ENCODE measurements at places on chromosomes 7 and 10.

GRCh38 chr7:106464651-106465050 lies 179.9 kb upstream of the NAMPT start:
- no peak for DNase-seq
- no peak overlapping the region for H3K4me3 ChIP-seq
- peaks cover 3% of the 10 kb centered on the region for H3K4me1 ChIP-seq
- no peaks in the 10 kb centered on the region for H3K36me3 ChIP-seq

DNA sequence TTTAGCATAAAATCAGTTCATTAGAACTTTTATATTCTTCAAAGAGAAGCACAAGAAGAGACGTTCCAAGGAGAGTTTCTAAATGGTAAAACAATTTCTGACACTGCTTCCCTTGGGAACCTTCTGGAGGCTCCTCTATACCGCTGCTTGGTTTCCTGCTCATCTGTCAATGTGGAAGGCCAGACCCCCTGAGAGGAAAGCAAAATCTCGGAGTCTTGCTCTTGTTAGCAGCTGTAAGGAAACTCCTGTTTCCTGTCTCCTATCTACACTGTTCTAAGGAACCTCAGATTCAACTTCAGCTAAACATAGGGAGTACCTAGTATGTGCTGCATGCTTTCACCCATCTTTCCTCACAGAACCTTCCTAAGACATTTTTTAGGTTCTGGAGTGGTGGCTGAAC lies 322.2 kb downstream of the BMPER start:
- no peaks in the 10 kb centered on the region for H3K27me3 ChIP-seq
- no peak overlapping the region for H3K4me3 ChIP-seq
- DNase-seq: no peak
- H3K27ac ChIP-seq: no peak overlapping the region
- H3K4me1 ChIP-seq: no peaks in the 10 kb centered on the region
- H3K36me3 ChIP-seq: no peaks in the 10 kb centered on the region

DNA sequence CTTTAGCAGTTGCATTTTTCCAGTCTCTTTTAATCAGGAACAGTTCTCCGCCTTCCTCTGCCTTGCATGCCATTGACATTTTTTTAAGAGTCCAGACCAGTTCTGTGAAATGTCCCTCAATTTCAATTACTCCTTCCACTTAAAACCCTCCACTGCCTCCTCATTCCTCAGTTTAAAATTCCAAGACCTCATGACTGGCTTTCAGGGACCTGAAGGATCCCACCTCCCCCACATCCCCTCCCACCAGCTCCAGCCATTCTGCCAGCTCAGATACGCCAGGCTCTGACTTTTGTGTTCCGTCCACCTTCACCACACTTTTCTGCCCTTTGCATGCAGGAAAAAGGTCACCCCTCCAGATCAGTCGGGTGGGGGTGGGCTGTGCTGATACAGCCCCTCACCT lies 8.7 kb downstream of the TNRC18 start:
- no peak overlapping the region for H3K27ac ChIP-seq
- no peaks in the 10 kb centered on the region for H3K36me3 ChIP-seq
- peaks cover 18% of the 10 kb centered on the region for H3K4me1 ChIP-seq
- DNase-seq: no peak

DNA sequence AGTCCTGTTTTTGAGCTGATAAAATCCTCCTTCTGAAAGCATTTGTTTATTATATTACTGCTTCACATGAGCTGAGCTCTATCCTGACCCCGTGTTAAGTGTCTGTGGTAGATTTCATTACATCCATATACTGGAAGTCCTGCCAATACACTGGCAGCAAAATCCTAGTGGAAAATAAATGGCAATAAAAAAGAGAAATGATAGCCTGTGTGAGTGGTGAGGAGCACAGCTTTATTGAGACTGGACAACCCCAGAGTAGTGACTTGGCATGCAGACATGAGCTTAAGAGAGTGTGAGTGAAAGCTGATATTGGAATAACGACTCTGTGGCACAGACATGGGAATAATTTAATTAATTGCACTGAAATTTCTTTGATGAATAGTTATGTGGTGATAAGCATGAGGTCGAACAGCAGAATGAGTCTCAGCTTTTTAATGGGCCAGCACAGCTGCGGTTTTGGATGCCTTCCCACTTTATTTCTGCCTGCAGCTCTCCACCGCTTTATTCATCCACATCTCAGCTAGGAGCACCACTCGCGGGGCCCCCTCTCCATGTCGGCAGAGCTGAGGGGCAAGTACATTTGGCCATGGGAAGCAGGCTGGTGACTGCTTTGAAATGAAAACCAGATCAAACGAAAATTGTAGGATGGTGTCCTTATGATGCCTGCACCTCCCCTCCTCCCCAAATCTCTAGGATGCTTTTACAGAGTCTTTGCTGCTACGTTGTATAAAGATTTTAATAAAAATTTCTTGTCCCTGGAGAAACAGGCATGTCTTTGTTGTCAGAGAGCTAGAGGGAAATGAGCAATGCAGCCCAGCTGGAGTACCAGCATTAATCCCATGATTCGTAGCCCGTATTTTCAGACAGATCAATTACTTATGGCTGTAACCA lies 494.3 kb downstream of the AUTS2 start:
- no peak overlapping the region for H3K4me3 ChIP-seq
- H3K4me1 ChIP-seq: no peaks in the 10 kb centered on the region
- no peak overlapping the region for H3K27ac ChIP-seq
- no peaks in the 10 kb centered on the region for H3K36me3 ChIP-seq

GRCh38 chr7:141928845-141929195 lies 12.6 kb downstream of the OR9A4 start:
- DNase-seq: no peak
- H3K36me3 ChIP-seq: no peaks in the 10 kb centered on the region
- H3K4me3 ChIP-seq: no peak overlapping the region
- no peak overlapping the region for H3K27ac ChIP-seq
- peaks cover 28% of the 10 kb centered on the region for H3K27me3 ChIP-seq

GRCh38 chr10:16832351-16833080 lies 15.3 kb upstream of the RSU1 start:
- no peak overlapping the region for H3K27ac ChIP-seq
- no peaks in the 10 kb centered on the region for H3K27me3 ChIP-seq
- DNase-seq: no peak
- peaks cover 3% of the 10 kb centered on the region for H3K36me3 ChIP-seq
- no peak overlapping the region for H3K4me3 ChIP-seq
- peaks cover 2% of the 10 kb centered on the region for H3K4me1 ChIP-seq

DNA sequence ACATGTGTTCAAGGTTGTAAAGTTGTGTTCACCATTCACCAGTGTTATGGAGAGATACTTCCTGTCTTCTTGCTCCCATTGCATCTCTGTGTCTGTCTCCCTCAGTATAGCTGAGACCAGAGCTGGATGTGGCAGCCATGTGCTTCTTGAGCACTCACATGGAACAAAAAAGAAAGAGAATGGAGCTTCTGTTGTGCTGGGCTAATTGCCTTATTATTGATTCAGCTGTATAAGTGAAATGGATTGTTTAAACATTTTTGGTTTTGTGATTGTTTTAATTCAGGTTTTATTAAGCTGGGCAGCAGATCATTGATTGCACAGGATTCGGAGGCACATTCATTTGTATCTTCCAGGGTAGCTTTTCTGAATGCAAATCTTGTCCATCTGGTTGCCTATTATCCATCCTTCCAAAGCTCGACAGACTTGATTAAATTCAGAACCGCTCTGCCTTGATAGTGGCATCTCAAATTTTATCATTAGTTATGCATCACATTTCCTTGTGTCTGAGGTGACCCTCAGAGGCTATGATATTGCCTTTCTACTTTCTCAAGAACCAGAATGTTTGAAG lies 119.9 kb downstream of the CCNY start:
- H3K27ac ChIP-seq: no peak overlapping the region
- peaks cover 9% of the 10 kb centered on the region for H3K36me3 ChIP-seq
- H3K4me1 ChIP-seq: peaks cover 86% of the 10 kb centered on the region
- no peak overlapping the region for H3K4me3 ChIP-seq

GRCh38 chr7:107130487-107131220 lies 38.1 kb upstream of the HBP1 start:
- H3K27ac ChIP-seq: no peak overlapping the region
- H3K4me1 ChIP-seq: peaks cover 17% of the 10 kb centered on the region
- no peak overlapping the region for H3K4me3 ChIP-seq

DNA sequence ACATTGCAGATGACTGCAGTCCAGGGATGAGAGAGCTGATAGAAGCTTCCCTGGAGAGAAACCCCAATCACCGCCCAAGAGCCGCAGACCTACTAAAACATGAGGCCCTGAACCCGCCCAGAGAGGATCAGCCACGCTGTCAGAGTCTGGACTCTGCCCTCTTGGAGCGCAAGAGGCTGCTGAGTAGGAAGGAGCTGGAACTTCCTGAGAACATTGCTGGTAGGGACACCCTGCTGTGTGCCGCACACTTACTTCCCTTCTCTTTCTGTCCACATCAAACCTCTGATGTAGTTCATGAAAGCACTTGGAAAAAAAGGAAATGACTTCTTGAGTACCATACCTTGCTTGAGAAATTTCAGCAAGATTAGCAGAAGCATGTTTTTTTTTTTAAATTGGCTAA lies 25.3 kb downstream of the MAP3K8 start:
- H3K36me3 ChIP-seq: peaks cover 2% of the 10 kb centered on the region
- DNase-seq: no peak
- no peaks in the 10 kb centered on the region for H3K27me3 ChIP-seq

DNA sequence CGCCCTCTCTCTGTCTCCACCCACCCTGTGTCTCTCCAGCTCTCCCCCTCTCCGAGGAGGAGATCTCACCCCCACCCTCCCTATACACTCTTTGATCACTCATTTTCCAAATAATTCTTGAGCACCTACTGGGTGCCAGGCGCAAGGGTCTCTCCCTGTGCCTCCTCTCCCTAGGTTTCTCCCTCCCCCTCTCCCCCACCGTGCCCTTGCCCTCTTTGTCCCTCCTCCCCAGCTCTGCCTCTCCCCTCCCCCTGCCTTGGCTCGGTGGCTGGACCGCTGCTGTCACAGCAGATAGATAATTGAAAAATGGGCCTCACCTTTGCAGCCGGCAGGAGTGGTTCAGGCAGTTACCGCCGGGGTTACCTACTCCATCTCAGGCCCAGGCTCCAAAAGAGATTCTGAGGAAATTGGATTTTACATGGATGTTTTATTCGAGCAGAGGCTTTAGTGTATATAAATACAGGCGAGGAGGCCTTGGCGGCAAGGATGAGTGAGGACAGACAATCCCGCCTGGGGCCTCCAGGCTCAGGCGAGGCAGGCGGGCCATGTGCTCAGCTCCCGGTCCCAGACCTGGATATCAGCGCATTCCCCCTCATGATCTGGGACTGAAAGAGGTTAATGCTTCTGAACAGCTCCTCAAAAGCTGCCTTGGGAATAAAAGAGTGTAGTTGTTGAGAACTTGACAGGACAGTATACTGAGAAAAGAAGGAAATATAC lies 60.8 kb upstream of the BTRC start:
- peak overlapping the region; percentile 80 for H3K4me3 ChIP-seq
- no peak for DNase-seq
- H3K4me1 ChIP-seq: peaks cover 8% of the 10 kb centered on the region
- no peak overlapping the region for H3K27ac ChIP-seq
- H3K36me3 ChIP-seq: peaks cover 3% of the 10 kb centered on the region

- no peaks in the 10 kb centered on the region for H3K27me3 ChIP-seq
- DNase-seq: no peak
- no peaks in the 10 kb centered on the region for H3K4me1 ChIP-seq
- H3K36me3 ChIP-seq: no peaks in the 10 kb centered on the region
- H3K27ac ChIP-seq: no peak overlapping the region
Measured at GRCh38 chr7:114631249-114631822, 216.7 kb downstream of the FOXP2 start.

DNA sequence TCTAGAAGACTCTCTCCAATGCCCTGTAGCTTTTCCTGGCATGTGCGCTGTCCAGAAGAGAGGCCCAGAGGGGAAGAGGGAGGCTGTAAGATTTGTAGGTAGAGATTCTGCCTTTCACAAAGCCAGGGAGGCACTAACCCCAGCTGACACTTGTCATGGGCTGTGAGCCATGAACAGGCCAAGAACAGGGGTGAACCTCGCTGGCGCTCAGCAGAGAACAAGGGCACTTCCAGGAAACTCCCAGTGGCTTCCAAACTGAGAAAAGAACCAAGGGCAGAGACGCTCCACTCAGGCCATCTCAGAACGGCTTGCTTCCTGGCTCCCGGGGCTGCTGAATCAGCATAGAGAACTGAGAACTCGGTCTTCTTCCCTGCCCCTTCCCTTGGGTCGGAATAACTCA lies 257.8 kb upstream of the ZNF32 start:
- H3K27ac ChIP-seq: no peak overlapping the region
- peaks cover 5% of the 10 kb centered on the region for H3K27me3 ChIP-seq
- H3K36me3 ChIP-seq: no peaks in the 10 kb centered on the region
- no peak for DNase-seq

DNA sequence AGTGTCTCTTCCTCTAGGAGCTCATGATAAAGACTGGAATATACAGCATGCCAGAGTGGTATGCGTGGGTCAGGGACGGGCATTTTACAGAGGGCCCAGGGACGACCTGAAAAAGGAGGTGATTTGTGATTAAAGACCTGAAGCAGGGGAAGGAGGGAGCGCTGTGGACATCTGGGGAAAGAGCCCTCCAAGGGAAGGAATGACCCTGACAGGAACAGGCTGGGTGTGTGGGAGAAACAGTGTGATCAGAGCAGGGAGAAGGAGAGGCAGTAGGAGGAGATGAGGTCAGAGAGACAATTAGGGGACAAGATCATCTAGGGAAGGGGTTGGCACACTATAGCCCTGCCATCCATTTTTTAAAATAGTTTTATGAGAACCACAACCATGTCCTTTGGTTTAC lies 3.4 kb upstream of the RASSF4 start:
- H3K27me3 ChIP-seq: no peaks in the 10 kb centered on the region
- peaks cover 41% of the 10 kb centered on the region for H3K4me1 ChIP-seq
- H3K27ac ChIP-seq: no peak overlapping the region
- peaks cover 27% of the 10 kb centered on the region for H3K36me3 ChIP-seq
- no peak for DNase-seq
- no peak overlapping the region for H3K4me3 ChIP-seq

DNA sequence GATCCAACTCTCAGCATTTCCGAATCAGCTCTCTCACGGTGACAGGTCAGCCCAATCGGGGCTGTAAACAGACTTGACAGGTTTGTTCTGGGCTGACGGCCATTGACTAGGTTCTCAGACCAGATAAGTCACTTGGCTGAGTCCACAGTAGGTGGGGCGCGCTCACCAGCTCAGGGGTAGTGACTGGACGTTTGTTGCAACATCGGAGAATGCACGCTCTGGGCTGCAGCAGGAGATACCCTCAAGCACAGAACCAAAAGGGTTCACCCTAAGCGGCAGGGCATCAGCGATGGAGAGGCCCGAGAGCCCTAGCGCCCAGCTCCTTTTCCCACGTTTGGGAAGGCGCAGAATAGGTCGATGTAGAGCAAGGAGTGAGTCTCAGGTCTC lies 1.8 kb downstream of the KLLN start:
- peak overlapping the region; percentile 95 for H3K27ac ChIP-seq
- DNase-seq: no peak
- H3K4me1 ChIP-seq: peaks cover 27% of the 10 kb centered on the region
- H3K36me3 ChIP-seq: no peaks in the 10 kb centered on the region
- H3K4me3 ChIP-seq: peak overlapping the region; percentile 99

- H3K4me3 ChIP-seq: no peak overlapping the region
- H3K27me3 ChIP-seq: peaks cover 9% of the 10 kb centered on the region
- no peaks in the 10 kb centered on the region for H3K4me1 ChIP-seq
Measured at GRCh38 chr10:15745751-15746150, 26.0 kb upstream of the ITGA8 start.

- no peak overlapping the region for H3K4me3 ChIP-seq
- no peaks in the 10 kb centered on the region for H3K27me3 ChIP-seq
- H3K36me3 ChIP-seq: no peaks in the 10 kb centered on the region
- H3K4me1 ChIP-seq: peaks cover 11% of the 10 kb centered on the region
Measured at GRCh38 chr10:69215405-69216171, 4.5 kb upstream of the HKDC1 start.

Data from naive thymus-derived CD8-positive, alpha-beta T cell (primary cell).